Skeletal muscle cell (primary cell): ENCODE measurements at places on chromosomes 5 and 9.

GRCh38 chr9:22813529-22813928, 366.9 kb downstream of the DMRTA1 start:
- no peak for DNase-seq

- DNase-seq, result no peak
These were observed 5.8 kb upstream of the ENTPD8 start for GRCh38 chr9:137446851-137447471.

DNA sequence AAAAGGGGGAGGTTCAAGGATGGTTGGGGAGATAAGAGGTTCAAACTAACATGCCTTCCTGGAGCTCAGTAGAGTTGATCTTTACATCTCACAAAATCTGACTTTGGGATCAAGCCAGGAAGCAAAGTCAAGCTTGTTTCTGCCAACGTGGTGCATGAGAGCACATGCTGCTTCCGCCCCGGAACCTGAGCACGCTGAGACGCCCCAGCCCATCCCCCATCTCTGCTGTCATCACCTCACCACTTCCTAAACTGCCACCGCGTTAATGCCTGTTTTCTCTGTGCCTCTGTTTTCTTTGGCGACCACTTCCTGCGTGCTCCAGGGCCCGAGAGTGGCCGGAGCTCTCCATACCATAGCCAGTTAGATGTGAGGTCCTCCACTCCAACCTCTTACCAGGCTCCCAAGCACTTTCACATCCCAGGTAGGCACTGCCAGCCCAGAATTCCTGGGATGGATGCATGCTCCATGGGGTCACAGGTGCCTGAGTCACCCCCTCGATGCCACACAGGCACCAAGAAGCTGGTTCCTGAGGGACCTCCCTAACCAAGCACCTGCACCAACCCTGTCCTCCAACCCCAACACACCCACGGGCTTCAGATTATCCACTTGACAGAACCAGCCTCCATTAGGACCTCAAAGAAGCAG, 31.2 kb upstream of the AFAP1L1 start:
- DNase-seq, result no peak

- DNase-seq, result no peak
These were observed 27.4 kb downstream of the PCDH1 start for GRCh38 chr5:141850786-141851185.

DNA sequence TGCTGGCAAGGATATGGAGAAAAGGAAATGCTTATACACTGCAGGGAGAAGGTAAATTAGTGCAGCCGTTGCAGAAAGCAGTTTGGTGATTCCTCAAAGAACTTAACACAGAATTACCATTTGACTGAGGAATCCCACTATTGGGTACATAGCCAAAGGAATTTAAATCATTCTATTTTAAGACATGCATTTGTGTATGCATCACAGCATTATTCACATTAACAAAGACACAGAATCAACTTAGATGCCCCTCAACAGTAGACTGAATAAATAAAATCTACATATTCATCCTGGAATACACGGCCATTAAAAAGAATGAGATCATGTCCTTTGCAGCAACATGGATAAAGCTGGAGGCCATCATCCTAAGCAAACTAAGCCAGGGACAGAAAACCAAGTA, 510.1 kb upstream of the CDH9 start:
- DNase-seq, result no peak

GRCh38 chr5:139215107-139215975, 17.2 kb upstream of the SIL1 start:
- no peak for DNase-seq

GRCh38 chr5:113005454-113005853, 28.9 kb downstream of the DCP2 start:
- DNase-seq, result no peak

DNA sequence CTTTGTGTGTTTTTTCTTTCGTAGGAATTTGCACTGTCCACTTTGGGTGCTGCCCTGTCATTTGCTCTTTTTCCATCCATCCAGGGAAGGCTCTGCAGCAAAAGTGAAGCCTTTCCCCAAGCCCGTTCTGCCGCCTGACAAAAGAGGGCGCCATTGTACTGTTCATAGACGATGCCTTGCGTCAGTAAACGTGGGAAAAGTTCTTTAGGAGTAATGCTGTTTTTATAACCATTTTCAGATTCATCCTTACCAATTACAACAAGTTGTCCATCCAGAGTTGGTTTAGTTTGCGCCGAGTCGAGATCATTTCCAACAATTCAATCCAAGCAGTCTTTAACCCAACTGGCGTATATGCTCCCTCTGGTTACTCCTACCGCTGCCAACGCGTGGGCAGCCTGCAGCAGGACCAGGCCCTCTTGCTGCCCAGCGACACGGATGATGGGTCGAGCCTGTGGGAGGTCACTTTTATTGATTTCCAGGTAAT, 34.3 kb upstream of the RPS23 start:
- DNase-seq, result no peak

DNA sequence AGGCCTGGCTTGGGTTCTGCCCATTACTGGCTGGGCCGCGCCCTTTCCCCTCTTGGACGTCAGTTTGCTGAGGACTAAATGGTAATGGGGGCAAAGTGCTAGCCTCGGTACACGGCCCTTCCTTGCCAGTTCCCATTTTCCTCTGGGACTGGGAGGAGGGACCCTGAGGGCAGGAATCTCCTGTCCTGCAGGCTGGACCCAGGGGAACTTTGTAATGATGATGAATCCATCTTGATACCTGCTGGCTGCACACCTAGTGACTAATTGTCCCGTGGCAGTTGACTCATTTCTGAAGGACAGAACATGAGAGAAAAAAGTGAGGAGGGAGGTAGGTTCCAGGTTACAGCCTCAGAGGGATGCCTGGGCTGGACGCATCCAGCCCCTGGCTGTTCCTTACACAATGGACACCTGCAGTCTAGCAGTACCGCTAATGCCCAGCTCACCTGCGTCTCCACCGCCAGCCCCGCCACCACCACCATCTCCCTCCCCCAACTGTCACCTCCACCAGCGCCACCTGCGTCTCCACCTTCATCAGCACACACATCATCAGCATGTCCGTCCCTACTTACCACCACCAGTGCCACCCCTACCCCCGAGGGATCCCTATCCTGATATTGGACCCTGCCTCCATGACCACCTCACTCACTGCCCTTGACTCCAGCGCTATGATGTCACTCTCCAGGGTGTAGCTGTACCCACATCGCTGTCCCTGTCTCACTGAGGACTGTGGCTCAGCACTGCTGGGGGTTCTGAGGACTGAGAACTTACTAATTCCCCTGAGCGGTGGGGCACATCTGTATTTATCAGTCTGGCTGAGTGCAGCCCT, 4.3 kb downstream of the CDHR2 start:
- DNase-seq, result no peak

DNA sequence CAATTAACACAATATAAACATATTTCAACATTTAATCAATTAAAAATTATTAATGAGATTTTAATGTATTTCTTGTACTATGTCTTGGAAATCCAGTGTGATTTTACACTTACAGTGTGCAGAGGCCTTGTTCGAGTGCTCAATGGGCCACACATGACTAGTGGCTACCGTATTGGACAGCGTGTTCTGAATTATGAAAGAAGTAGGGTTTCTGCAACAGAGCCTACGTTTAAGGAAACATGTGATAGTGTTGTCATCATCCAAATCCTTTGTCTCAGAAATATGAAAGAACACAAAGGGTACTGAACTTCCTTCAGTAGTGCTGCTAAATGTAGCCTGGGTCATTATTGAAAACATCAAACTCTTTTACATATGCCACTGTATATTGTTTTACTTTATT, 29.5 kb downstream of the NPR3 start:
- no peak for DNase-seq

DNA sequence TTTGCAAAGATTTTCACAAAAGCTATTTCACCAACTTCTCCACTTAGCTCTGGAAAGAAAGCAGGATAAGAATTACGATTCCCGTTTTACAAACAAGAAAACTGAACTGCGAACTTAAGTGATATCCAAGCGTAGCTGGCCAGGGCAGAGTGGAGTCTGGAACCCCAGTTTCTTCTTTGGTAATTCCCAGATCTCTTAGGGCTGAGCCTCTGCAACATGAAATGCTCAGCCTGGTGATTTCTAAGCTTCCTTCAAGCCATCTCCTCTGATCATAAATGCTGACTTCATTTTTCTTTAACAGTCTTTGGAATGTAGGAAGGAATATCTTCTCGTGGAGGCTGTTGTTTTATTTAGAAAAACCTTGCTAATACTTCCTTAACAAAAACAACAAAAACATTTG, 620.0 kb downstream of the CCDC171 start:
- DNase-seq, result no peak

DNA sequence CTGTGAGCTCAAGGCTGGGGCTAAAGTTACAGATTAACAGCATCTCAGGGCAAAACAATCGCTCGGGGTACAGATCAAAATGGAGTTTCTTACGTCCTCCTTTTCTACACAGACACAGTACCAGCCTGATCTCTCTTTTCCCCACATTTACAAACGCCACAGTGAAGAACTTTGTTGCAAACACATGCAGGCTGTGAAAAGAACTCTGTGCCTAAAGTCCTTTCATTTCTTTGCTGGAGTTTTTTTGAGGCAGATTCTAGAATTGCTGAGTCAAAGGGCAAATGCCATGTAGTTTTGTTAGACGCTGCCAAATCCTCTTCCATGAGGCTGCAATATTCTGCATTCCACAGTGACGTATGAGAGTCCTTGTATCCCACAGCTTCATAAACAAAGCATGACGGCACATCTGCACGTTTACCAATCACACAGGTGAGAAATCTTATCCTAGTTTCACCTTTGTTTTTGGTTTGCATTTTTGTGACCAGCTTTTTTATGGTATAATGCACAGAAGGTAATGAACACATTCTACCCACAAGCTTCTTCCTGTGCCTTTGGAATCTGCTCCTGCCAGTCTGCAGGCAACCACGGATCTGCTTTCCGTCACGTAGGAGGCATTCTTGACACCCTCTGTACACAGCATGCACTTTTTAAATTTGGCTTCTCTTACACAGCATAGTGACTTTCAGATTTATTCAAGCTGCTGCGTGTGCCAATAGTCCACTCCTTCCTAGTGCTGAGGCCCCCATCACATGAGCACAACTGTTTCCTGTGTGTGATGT, 44.6 kb upstream of the LPCAT1 start:
- peak; percentile 82 for DNase-seq

GRCh38 chr5:131536211-131536826, 98.7 kb downstream of the RAPGEF6 start:
- DNase-seq, result peak; percentile 25

DNA sequence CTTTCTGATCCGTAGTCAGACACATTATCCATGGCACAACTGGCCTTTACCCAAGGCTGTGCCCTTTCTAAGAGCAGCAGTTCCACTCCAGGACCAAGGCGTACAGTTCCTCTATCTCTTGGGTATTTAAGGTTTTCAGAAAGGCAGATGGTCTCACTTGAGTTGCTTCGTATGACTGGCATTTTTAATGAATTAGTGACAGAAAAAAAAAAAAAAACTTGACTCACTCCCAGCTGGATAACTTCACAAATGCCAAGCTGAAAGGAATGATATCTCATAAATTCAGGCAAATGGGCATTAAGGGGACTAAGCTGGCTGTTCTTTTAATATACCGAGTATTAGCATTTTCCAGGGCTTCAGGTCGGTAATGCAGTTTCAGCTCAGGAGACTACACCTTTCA, 60.7 kb downstream of the SLC24A2 start:
- DNase-seq, result no peak

GRCh38 chr9:80699511-80699998, 989.8 kb downstream of the TLE1 start:
- peak; percentile 67 for DNase-seq

DNA sequence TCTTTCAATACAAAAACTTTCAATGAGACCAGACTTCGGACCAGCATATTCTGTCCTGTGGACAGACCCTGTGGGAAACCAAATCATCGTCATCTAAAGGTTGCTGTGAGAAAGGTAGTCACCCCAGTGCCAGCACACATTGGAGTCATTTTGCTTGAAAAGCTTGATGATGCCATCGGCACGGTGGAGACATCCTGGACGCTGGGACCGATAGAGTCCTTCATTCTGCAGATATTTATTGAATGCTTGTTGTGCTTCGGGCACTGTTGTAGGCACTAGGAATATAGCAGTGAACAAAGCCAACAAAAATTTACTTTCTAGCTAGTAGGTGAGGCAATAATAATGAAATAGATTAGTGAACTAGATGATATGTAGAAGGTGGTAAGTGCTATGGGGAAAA, 34.9 kb downstream of the SNX18 start:
- DNase-seq, result no peak

DNA sequence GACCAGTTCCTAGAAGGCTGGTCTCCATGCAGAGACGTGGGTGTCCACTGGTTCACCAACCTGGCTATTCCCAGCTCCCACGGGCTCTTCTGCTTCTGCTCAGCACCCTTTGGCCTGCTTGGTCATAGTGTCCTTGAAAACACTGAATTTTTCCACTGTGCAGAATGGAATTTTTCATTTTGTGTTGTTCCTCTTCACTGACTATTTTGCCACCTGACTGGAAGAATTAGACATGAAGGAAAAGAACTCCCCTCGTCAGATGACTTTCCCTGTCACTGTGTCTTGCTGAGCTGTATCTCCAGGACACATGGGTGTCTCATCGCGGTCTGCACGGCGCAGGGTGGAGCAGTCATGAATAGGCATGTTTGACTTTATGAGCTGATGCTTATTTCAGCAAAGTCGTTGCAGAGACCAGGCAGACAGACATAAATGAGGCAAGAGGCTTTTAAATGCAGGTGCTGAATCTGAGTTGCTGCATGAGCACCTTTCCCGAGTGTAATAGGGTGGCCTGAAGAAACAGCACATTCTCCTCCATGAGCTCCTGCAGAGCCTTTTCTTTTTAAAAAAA, 50.2 kb upstream of the SEMA4D start:
- DNase-seq, result no peak

DNA sequence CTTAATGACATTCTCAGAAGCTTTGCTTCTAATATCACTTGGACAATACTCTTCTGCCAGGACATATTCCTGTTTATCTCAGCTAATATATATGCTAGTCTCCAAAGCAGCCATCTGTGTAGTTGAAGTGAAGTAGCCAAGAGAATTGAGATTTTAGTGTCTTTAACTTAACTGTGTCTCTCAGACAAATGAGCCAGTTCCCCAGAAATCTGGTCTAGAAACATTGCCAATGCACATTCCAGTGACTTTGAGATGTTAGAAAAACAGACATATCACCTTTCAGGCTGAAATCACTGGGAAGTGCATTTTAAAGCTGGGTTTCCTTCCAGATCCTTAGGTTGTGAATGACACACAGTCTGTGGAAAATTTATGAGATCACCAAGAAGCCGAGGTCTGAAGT, 114.6 kb downstream of the MTX3 start:
- no peak for DNase-seq

GRCh38 chr9:132267660-132268059, 87.1 kb downstream of the SETX start:
- DNase-seq, result no peak
